ENCODE measurements at places on chromosomes 2 and 18.

DNA sequence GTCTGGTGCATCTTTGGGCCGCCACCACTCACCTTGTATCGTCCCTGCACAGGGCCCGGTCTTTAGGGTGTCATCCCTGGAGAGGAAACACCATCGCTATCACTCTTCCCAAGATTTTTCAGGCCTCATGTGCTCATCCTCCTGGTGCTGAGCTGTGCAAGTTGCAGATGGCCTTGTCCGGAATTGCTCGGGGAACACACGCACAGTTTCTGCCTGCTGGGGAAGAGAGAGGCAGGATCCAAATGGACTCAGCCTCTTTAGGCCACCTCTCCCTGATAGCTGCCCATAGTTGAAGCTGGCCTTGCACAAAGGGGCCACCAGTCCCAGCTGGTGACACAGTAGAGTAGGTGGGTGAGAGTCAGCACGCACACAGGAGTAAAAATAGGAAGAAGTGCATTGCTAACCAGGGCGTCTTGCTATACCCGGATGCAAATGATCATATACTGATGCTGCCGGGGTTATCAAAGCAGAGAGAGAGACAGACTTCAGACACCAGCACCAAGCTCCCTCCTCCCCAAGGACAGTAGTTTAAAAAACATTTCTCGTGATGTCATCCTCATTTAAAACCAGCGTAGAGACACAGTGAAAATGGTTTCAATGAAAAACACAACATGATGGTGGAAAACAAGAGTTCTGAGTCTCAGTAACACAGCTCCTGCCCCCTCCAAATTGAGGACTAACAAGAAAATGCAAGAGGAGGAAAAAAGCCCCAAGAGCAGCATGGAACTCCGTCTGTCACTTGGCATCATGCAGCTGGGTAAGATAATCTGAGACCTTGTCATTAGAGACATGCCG is 147.5 kb upstream of the NCK2 start:
- DNase-seq: no peak

DNA sequence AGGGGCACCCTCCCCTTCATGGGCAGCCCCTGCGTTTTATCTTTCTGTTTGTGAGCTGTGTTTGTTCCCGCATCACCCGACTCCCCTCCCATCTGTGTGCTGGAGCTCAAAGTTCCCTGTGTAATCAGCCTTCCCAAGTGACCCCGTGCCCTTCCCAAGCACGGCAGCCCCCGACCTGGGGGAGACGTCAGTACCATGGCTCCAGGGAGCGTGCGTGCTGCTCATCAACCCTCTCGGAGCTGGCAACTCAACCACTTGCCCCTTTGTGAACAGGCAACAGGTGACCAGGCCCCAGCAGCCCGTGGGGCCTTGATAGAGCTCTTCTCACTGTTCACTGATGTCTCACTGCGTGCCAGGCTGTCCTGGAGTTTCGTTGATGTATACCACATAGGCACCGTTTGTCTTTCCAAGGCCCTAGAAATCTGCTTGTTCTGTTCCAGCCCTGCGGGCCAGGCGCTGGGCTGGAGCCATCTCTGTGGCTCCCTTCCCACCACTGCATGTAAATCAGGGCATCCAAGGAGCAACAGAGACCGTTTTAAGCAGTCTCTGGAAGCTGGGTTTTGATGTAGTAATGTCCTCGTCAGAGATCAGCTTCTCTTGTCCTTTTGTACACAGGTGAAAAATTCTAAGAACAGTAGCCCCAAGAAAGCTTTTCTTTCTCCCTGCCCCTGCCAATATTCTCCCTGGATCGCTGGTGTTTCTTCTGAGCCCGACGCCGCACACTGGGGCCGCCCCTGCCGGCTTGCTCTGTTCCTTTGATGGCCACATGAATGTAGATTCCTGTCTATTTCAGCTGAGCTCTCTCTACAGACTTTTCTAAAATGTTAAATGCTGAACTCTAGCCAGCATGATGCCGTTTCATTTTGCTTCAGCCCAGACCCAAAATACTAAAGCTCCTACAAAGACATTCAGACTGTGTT is 107.0 kb upstream of the PTPRM start:
- DNase-seq: no peak

GRCh38 chr2:72210470-72210869 is 62.8 kb upstream of the CYP26B1 start:
- no peak for DNase-seq

DNA sequence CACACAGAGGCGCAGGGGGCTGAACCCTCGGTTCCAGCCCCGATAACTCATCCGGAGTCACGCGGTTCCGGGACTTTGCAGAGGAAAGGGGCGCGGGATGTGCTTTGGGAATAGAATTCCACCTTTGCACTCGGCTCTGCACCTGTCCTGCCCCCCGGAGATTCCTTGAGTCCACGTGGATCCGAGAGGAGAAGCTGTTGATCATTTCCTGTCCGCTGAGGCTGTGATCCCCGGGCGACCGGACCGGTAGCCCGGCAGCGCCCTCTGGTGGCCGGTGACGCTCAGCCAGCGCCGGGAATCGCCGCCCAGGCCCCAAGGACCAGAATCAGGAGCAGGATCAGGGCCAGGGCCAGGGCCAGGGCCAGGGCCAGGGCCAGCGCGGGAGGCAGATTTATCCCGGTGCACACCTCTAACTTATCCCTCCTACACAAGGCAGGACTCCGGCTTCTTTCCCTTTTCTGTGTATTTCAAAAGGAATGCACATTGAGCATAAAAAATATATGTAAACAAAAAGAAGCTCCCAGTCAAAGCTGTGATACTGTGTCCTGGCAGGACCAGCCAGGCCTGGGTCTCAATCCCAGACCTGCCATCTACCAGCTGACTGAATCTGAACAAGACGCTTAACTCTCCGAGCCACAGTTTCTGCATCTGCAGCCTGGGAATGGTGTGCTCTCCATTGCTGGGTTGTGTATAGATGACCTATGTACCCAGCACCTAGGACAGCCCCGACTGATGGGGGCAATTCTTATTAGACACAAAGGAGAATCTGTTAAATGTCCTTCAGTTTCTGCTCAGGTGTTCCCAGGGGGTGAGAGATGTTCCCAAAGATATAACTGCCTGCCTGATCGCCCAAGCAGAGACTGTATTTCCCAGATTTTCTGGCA is 8.5 kb upstream of the SPATA3 start:
- DNase-seq: peak; percentile 66

GRCh38 chr2:217585362-217585761 is 417.4 kb downstream of the TNS1 start:
- DNase-seq: no peak

GRCh38 chr18:63318889-63319382 is 633 bp downstream of the BCL2 start:
- no peak for DNase-seq

GRCh38 chr2:8477552-8478470 is 204.0 kb upstream of the ID2 start:
- DNase-seq: no peak

GRCh38 chr2:30691948-30692828 is 115.1 kb downstream of the CAPN13 start:
- DNase-seq: no peak

- DNase-seq: no peak
Measured at GRCh38 chr2:67304300-67304890, 92.7 kb upstream of the ETAA1 start.

GRCh38 chr2:66982766-66983165 is 414.4 kb upstream of the ETAA1 start:
- no peak for DNase-seq

- no peak for DNase-seq
Measured at GRCh38 chr18:42781298-42781815, 334.1 kb downstream of the RIT2 start.

DNA sequence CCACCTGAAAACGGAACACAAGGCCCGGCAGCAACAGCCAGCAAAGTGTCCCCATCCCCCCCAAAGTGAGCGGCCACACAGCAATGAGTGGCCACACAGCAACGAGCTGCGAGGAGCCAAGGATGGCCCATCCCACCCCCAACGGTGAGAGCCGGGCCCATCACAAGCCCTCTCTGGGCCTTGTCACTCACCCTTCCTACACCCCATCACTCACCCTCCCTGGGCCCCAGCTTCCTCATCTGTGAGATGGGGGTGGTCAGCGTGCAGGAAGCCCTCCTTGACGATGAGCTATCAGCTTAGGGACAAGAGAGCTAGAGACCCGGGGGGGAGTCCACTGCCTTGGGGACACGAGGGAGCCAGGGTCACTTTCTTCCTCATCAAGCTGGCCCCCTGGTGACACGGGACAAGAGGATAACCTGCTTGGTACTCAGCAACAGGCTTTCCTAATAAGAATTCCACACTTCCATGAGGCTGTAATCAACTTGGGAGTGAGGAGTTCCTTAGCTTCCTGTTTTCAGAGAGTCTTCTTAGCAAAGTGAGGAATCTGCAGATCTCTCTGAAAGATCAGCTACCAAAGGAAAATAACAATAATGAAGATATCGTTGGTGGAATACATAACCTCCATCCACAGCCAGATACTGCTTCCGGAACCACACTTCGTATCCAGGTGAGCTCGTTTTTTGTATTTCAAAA is 92.8 kb downstream of the HDAC4 start:
- DNase-seq: no peak

DNA sequence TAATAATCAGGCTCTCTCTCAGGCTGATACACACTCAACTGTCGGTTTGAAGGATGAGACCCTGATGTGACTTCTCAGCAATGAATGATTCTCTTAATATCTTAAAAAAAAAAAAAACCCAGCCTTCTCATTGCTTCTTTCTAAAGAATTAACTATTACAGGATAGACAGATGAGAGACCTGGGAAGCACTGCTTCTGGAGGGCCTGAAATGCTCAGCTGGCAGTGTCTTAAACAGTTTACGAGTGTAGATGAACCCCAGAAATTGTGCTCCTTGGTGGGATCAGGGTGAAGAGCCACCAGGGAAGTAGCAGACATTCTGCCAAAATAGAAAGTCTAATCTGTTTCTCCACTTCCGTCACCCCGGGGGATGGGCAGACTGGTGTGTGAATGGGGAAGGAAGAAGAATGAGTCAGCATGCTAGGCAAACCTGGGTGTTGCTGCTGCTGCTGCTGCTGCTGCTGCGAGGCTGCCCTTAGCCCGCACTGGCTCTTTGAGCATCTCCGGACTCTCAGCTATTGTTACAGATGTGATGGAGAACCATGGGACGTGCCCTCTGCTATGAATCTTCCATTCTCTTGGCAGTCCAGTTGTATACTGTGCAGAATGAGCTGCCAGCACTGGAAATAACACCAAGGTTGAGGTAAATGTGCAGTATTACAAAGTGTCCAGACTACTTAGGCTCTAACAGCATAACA is 158.4 kb downstream of the SETBP1 start:
- peak; percentile 11 for DNase-seq

GRCh38 chr2:70728128-70728527 is 39.9 kb downstream of the ADD2 start:
- no peak for DNase-seq

- DNase-seq: no peak
Measured at GRCh38 chr2:95232232-95232631, 24.9 kb downstream of the ZNF892 start.

- no peak for DNase-seq
Measured at GRCh38 chr18:65622436-65622835, 128.4 kb upstream of the CDH7 start.

GRCh38 chr18:499776-500631 is 497 bp downstream of the COLEC12 start:
- no peak for DNase-seq

GRCh38 chr2:159106109-159106508 is 137.7 kb downstream of the TANC1 start:
- no peak for DNase-seq

- no peak for DNase-seq
Measured at GRCh38 chr2:199303728-199304177, 154.0 kb downstream of the SATB2 start.

- DNase-seq: no peak
Measured at GRCh38 chr18:71045331-71046065, 756.7 kb downstream of the SOCS6 start.

GRCh38 chr2:174259981-174260380 is 11.6 kb upstream of the OLA1 start:
- DNase-seq: no peak

DNA sequence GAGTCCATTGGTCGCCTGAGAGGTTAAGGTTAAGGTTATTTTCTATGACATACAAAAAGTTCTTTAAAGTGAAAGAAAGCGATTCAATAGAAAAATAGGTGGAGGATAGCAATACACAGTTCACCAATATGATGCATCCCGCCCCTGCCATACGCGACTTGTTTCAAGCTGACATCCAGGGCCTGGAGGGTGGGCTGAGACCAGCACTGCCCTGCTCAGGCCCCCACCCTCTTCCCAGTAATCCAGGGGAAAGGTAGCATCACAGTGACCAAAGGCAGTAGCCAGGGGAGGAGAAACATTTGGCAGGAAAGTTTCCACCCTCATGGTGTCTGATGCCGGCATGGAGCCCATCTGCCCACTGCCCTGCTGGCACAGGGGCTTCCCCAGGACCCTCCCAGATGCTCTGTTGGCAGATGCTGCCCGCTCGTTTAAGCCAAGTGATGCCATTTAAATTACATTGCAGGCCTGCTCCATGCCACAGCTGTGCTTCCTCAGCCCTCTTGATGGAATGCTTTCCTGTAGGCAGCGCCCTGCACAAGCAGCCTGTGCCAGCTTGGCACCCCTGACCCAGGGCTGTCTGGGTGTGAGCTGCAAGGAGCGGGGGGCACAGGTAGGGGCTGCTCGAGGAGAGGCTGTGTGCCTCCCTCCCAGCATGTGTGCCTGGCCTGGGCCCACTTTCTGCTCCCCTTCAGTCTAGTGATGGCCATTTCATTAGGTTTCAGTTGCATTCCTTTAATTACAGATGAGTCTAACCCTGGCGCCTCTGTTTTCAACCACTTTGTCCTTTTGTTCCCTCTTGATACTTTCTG is 10.7 kb upstream of the ANO7 start:
- DNase-seq: no peak

DNA sequence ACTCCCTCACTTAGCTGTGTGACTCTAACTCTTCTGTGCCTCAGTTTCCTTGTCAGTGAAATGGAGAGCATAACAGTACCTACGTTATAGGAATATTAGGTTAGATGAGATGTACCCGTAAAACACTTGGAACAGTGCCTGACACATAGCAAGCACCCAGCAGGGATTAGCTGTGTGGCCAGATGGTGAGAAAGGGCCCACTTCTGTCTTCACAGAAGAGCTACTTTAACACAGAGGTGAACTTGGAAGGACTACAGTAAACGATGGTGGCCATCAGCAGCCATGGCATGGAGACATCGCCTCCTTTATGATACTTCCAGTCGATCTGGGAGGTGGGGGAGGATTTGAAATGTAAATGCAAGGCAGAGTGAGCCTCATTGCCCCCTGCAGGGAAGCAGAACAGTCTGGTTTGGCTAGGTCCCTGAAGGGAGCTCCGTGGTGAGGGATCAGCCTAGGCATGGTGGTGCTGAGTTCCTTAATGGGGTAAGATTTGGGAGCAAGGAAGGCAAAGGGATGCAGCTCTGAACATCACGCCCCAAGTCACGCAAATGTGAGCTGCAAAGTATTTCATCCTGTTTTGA is 101.7 kb upstream of the ALPP start:
- DNase-seq: no peak
